ENCODE measurements at places on chromosomes 6 and 20.

- DNase-seq, result no peak
Measured at GRCh38 chr20:20207291-20207690, 155.0 kb downstream of the CFAP61 start.

DNA sequence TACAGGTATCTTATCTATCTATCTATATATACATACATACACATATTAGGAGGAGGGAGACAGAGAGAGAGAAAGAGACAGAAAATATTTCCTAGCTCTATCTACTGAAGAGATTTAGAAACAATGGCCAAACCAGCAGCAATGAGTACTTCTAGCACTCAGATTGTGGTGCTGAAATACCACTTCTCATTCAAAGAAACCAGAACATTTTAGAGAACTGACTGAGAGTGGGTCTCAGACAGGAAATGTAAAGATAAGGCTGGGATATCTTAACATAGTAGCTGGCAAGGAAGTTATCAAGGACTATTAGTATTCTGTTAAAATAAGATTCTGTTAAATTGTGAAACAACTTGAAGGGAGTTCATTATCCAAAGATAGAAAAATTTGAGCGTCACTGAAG lies 57.0 kb downstream of the DNAAF9 start:
- DNase-seq, result no peak

DNA sequence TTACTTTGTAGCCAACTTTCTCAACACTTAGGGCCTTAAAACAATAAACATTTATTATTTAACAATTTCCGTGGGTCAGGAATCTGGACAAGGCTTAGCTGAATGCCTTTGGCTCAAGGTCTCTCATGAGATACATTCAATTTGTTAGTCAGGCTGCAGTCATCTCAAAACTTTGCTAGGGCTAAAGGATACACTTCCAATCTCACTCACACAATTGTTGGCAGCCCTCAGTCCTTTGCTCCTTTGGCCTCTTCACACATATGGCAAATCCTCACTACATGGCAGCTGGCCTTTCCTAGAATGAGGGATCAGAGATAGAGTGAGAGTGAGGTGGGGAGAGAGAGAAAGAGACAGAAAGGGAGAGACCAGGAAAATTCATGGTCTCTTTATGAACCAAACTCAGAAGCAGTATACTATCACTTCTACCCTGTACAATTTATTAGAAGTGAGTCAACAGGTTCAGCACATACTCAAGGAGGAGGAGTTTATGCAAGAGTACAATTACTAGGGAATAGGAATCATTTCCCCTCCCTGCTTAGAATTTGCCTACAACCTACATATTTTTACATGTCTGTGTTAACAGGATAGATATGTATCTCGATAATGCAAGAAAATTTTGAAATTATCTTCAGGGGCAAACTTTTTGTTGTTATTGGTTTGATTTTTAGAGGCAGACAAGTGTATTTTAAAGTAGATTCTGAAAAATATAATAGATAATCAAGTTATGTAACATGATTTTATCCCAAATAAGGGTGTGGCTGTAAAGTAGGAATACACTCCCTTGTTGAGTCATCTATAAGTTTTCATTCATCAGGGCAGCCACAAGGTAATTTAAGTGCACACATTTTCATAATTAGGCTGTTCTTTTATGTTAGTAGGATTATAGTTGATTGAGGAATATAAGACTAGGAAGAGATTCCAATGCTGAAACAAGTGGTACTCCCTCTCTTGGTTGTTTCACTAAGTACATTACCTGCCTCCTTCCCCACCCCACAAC lies 85.9 kb upstream of the HMGCLL1 start:
- DNase-seq, result no peak

DNA sequence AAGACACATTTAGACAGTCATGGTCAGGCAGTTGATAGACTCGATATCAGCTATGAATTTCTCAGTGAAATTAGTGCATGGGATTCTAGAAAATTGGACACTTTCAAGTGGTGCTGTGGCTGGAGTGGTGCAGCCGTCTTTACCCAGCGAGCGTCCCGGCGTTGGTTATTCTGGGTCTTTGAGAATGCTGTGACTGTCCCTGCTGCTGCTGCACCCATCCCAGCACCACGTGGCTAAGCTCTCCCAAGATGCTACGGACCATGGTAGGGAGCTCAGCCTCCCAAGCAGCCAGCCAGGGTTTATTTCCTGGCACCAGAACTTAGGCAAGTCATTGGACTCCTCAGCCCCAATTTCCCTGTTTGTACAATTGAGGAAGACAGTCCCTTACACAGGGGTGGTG lies 147.2 kb upstream of the RPS6KA2 start:
- DNase-seq, result no peak

- no peak for DNase-seq
Measured at GRCh38 chr6:7959453-7959852, 48.9 kb upstream of the TXNDC5 start.
